Panc1 (cell line): ENCODE measurements at places on chromosomes 5 and 9. TPM values are rescaled to one million over a fixed set of nuclear protein-coding genes. Genes with fewer than 3 reads are reported as not detected.

DNA sequence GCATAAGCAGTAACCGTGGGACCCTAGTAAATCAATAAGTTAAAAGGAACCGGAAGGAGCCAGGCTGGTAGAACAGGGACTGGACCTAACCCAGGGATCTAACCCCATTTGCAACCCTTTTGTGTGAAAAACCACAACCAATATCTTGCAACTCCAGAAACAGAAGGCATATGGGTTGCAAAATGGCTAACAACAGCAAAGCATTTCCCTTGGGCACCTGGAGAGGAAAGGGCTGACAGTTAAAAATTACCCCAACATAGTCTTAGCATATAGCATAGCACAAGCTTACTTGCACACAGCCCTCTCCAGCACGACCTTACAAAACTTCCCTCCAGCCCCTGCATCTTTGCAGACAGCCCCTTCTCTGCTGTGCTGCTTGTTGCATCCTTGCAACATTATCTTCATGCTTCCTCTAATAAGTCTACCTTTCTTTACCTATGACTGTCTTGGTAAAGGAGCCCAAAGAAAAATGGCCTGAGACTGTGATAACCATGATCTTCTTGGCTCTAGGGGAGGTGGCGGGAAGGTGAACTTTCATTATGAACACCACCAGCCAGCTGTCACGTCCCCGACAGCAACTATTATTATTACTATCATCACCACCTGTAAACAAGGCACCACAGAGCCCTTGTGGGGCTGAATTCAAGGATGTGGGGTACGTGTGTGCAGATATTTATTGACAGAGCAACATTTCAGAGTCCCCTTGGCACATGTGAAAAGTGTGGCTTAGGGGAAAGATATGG, 49.8 kb downstream of the PRRC1 start:
- H3K4me3 ChIP-seq = no peak overlapping the region
- no peaks in the 10 kb centered on the region for H3K36me3 ChIP-seq

DNA sequence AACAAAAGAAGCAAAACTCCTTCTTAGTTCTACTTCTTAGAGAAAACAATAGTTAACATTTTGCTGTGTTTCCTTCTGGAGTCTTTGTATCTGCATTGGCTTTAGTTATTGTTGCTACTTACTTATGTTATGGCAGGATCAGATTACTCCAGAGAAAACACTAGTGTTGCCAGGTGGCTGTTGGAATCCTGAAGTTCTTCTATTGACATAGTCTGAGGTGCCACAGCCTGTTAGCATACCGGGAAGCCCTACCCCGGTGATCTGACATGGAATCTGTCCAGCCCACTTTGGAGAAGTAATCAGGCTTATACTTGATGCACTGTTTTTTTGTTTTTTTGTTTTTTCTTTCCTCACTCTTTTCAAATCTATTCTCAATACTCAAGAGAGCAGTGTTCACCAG, 68.5 kb upstream of the CEP78 start:
- no peaks in the 10 kb centered on the region; the same call in 1 of the 2 replicates for H3K27me3 ChIP-seq
- H3K4me1 ChIP-seq = no peaks in the 10 kb centered on the region
- no peak overlapping the region for H3K27ac ChIP-seq
- H3K36me3 ChIP-seq = no peaks in the 10 kb centered on the region
- no peak for DNase-seq

GRCh38 chr9:134066526-134066912, 1.3 kb downstream of the BRD3 start:
- no peaks in the 10 kb centered on the region for H3K27me3 ChIP-seq
- no peaks in the 10 kb centered on the region; the same call in 1 of the 2 replicates for H3K36me3 ChIP-seq
- DNase-seq = no peak
- peak overlapping the region; percentile 75 for H3K27ac ChIP-seq
- no peaks in the 10 kb centered on the region; the same call in 1 of the 2 replicates for H3K4me1 ChIP-seq

- H3K4me3 ChIP-seq = peak overlapping the region; percentile 93
- peak overlapping the region; percentile 83 for H3K27ac ChIP-seq
- H3K36me3 ChIP-seq = peaks cover 5% of the 10 kb centered on the region; the same call in 1 of the 2 replicates
- H3K4me1 ChIP-seq = peaks cover 30% of the 10 kb centered on the region
- H3K27me3 ChIP-seq = no peaks in the 10 kb centered on the region
Observed at GRCh38 chr5:80255431-80255810, 427 bp downstream of the SERINC5 start.

DNA sequence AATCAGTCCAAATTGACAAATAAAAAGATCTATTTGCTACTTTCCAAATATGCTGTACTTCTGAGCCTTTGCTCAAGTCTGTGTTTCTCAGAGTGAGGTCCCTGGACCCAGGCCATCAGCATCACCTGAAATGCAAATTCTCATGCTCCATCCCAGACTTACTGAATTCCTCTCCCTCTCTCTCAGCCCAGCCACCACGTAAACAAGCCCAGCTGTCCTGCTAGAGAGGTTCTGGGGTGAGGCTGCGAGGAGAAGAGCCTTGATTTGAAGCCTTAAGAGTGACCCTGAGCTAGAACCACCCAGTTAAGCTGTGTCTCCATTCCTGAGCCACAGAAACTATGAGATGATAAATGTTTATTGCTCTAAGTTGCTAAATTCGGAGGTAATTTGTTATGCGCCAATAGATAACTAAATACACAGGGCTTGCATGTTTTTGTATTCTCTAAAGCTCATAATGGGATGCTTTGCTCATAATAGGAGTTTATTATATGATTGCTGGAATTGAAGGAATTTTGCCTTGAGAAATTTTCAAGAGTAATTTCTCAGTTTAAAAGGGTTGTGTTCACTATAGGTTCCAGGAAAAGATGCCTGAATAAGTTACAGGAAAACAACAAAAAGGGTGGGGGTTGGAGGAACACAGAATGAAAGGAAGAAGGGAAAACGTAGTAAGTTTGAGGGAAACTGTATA, 98.9 kb upstream of the SPATA31D4 start:
- H3K4me3 ChIP-seq = no peak overlapping the region
- no peaks in the 10 kb centered on the region for H3K27me3 ChIP-seq
- no peaks in the 10 kb centered on the region for H3K4me1 ChIP-seq
- no peaks in the 10 kb centered on the region for H3K36me3 ChIP-seq
- no peak for DNase-seq

DNA sequence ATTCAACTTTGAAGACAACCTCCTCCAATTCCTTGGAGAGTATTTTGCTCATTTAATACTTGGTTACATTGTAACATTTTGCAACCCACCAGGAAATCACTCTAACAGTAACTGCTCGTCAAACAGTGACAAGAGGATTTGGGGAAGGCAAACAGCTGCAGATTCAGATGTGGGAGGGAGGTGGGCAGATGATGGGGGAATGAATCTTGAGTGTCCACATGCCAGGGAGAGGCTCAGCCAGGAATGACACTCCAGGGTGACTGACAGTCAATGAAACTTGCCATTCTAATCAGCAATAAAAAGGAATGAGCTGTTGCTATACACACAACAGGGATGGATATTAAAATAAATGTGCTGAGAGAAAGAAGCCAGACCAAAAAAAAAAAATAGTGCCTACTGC, 97.7 kb upstream of the ANKRD55 start:
- no peak overlapping the region for H3K27ac ChIP-seq
- H3K36me3 ChIP-seq = no peaks in the 10 kb centered on the region
- DNase-seq = no peak
- H3K4me3 ChIP-seq = no peak overlapping the region
- H3K27me3 ChIP-seq = no peaks in the 10 kb centered on the region
- peaks cover 4% of the 10 kb centered on the region; the same call in 1 of the 2 replicates for H3K4me1 ChIP-seq

Gene DMAC1
- total RNA-seq = 13.8 TPM

Gene SLC6A18
- not detected for total RNA-seq

Gene NOL8
- 30.6 TPM for total RNA-seq

Gene PCDHA2
- total RNA-seq = not detected

Gene HK3
- total RNA-seq = not detected

Gene CTNND2
- 1.0 TPM for total RNA-seq

Gene LRRC70
- 0.13 TPM for total RNA-seq

Gene SOHLH1
- not detected for total RNA-seq

Gene SPATA31E1
- total RNA-seq = not detected

Gene FXN
- total RNA-seq = 17.8 TPM
